ENCODE measurements at places on chromosomes 3 and 15.

GRCh38 chr15:50107591-50108408, 11.2 kb downstream of the ATP8B4 start:
- no peak for DNase-seq

DNA sequence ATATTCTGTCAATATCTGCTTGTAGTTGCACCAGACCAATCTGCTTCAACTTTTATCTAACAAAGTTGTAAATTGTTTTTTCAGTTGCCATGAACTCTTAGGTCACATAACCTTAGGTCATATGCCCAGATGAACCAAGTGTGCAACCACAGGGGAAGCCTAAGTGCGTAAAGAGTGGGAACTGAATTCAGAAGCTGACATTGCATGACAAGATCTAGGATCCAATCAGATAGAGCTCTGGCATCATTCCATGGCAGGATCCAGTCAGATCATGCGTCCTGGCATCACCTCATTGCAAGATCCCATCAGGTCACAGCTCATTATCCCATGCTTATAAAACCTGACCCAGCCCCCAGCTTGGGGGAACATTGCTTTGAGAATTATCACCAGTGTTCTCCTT, 18.9 kb upstream of the IFT57 start:
- DNase-seq: no peak

- no peak for DNase-seq
Observed at GRCh38 chr15:95141486-95141885, 910.1 kb downstream of the MCTP2 start.

DNA sequence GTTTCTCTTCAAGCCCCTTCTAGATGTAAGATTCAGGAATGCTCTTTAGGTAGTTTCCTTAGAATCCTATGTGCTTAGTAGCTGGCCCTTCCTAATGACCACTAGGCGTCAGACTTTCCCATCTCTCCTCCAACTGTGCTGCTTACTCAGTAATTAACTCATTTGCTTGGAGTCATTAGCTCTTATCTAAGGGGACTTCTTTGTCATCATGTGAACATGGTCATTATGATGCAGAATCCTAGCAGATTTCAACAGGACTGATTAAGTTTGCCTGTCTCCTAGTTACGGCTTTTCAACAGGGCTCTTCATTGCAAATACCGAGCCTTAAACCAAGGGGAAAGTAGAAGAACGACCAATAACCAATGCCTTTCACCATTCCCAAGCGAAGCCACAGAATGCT, 46.4 kb downstream of the GJD2 start:
- DNase-seq: no peak

GRCh38 chr15:34304613-34305012, 33.0 kb downstream of the SLC12A6 start:
- DNase-seq: no peak

DNA sequence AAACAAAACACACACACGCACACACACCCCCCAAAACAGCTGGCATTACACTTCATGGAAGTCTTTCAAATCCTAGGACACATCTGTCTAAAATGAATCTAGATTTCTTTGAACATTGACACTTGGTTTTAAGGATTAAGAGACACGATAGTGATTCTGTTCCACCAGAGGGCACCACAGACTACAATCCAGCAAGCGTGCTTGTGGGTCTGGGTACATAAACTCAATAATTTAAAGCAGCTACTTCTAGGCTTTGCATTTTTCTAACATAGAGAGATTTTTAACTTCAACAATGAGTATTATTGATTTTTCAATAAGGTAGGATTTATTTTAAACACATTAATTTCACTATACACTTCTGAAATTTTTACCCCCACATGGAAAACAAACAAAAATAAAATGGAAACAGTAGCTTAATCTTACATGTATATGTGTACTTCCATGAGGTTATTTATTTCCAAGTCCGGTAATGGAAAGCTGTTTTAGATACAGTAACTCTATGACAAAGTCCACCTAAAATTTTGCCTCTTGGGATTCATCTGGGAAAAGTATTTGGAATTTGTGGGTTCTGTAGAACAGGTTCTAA, 564.0 kb upstream of the TGFBR2 start:
- no peak for DNase-seq

GRCh38 chr15:75171408-75171807, 30.3 kb upstream of the C15orf39 start:
- no peak for DNase-seq

DNA sequence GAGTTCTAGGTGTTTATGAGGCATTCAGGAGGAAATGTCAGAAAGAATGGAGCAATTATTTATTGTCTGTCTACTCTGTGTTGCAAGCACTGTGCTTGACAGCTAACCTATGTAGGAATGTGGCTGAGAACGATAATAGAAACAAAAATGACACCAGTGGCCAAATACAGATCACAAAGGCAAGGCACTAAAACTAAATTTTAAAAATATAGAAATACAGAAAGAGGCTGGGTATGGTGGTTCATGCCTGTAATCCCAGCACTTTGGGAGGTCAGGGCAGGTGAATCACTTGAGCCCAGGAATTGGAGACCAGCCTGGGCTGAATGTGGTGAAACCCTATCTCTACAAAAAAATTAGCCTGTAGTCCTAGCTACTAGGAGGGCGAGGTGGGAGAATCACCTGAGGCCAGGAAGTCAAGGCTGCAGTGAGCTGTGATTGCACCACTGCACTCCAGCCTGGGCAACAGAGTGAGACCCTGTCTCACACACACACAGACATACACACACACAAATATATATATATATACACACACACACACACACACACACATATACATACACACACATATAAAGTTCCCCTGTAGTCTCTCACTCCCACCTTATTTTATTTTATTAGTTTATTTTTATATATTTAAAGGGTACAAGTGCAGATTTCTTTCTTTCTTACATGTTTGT, 6.0 kb downstream of the PRKCI start:
- DNase-seq: no peak

DNA sequence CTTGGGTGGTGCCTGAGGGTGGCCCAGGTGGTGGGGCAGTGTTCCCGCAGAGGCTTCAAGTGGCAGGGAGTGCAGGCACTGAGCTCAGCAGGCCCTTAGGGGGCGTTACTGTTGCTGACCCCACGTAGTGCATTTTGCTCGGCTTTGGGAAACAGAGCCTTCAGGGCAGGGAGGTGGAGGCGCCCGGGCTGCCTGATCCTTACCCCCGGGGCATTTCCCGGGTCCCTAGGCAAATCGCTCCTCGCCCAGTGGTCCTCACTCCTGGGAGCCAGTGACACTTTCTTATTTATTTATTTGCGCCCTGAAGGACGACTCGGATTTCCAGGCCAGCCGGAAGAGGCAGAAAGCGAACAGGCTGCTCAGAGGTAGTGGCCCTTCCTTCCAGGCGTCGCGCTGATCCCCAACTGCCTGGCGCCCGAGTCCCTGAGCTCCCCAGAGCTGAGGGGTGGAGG, 10.1 kb upstream of the FOXB1 start:
- no peak for DNase-seq

DNA sequence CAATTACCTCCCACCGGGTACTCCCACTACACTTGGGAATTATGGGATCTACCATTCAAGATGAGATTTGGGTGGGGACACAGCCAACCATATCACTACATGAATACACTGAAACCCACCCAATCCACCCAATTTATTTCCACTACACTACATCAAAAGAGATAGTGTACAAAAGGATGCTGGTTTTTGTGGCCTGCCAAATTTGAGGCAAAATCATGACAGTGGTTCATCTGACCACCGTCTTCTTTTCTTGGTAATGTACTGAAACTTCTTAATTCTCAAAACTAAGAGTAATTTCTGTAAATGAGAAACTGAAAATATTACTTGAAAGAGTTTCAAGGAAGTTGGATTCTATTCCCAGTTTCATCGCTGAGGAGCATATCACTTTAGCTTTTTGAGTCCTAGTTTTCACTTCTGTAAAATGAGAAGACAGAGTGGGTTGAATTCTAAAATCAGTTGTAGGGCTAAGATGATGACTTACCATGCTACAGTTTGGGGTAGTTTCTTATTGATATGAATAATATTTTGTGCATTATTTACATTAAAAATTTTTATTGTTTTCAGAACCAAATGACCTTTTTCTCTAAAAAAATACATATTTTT, 360.4 kb upstream of the CNTN6 start:
- DNase-seq: no peak

GRCh38 chr3:43035801-43036365, 56.8 kb downstream of the GASK1A start:
- DNase-seq: no peak

DNA sequence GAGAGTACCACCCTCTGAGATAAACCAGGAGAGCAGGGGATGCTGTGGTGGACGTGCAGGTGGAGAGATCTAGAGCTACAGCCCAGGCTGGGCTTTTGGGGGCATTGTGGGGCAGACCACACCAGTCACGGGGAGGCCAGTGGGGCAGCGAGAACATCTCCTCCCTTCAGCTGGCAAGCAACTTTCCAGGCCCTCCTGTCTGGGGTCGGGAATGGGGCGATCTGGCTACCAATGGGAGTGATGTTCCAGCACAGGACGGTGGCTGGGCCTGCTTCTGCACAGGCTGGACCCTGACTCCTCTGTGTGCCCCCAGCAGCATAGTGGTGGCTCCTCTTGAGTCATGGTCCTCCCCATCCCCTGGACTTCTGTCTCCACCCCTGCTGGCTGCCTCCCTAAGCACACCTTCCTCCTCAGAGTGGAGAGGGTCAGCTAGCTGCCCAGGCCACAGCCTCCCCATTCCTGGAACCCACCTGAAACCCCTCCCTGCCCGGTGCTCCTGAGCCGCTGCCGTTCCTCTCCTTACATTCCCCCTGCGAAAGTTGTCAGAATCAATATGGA, 16.1 kb downstream of the IRAK2 start:
- DNase-seq: no peak

GRCh38 chr3:62378921-62379320, 5.6 kb upstream of the FEZF2 start:
- DNase-seq: no peak

DNA sequence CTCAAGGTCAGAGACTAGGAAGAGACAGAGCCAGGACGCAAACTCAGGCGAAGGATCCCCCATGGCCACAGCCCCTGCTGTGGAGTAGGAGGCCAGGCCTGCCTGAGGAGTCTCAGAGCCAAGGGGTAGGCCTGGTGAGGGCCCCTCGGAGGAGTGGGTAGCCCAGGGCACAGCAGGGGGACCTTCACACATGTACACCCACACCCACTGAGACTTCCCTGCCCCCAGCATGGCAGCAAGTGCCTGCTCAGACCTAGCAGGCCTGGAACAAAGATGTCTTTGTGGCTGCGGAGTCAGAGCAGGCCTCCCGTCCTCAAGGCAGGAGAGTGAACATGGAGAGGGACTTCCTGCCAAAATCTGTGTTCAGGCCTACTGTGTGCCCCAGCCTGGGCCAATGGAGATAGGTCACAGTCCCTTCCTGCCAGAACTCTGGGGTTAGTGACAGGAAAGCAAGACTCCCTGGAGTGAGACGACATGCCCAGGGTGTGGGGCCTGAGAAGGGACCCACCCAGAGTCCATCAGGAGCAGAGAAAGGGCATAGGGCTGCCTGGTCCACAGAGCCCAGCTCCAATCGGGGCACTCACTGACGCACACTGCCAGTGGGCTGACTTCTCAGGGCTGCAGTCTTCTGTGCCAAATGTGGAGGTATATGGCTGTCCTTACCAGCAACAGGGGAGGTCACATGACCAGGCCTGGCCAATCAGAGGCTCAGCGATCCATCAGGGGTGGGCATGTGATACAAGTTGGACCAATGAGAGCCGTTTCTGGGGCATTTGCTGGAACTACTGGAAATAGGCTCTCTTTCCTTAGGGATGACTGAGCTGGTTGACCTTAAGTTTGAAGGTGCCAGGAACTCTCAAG, 2.3 kb downstream of the GRIP2 start:
- DNase-seq: no peak

- no peak for DNase-seq
Observed at GRCh38 chr3:186534113-186534669, 10.0 kb downstream of the CRYGS start.

DNA sequence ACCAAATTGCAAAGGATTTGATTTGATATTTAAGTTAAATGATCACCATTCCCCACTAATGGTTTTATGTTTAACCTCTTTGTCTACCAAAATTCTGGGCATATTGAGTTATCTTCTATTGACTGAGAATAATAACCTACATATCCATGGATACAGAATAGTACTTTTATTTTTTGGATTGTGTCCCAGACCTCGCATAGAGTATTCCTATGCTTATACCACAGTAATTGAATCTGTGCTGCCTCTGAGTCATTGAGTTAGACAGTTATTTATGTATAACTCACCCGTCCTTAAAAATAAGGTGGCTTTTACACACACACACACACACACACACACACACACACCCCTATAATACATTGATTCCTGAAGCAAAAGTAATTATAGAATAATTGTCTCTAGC, 690.1 kb upstream of the BCHE start:
- no peak for DNase-seq

DNA sequence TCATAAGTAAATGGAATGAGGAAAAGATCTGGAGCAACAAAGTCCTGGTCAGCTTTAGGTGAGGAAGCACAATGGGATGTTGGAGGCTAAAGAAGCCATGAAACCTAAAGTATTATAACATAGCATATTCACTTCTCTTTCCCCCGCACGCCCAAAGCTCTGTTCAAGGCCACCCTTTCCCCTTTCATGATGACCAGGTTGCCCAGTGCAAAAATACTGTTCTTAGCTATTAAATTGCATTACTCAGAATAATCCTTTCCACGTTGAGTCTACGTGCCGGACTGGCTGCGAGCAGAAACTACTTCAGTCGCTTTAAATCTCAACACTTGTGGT, 589 bp upstream of the MAPKBP1 start:
- no peak for DNase-seq

DNA sequence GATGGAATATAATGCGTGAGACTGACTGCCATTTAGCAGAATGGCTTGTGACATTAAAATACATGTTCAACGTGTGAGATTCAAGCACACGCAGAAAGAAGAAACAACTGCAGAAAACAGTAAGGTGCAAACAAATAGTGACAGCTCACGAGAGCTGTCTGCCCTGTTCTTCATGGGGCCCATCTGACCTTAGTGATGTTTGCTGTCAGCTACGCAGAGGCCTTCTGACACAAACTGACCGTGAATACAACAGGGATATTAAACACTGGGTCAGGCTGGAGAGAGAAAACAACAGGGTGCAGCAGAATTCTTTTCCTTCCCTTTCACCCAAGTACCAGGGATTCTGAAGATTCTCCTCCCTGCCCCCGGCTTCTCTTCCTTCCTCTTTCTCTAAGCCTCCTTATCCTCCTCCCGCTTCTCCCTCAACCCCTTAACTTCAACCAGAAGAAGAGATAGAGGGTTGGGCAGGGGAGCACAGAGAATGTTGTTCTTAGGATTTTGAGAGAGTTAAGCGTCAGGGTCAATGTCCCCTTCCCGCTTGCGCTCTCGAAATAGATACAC, 2.1 kb downstream of the TNFAIP8L3 start:
- DNase-seq: no peak

GRCh38 chr3:182668541-182668940, 124.8 kb upstream of the ATP11B start:
- DNase-seq: no peak

DNA sequence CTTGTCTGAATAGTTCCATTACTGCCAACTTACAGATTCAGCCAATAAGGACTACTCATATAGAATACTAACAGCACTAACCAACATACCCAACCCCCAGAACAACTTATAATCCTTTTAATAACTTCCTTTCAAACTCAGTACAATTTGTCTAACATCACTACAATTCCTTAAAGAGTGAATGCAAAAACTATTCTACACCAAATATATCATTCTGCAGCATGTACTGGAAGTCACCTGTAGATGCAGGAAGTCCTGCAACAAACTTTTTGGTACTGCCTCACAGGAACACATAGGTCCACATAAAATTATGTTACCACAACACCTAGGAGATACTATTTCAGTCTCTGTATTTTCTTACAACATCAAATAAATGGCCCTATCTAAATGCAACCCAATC, 2.1 kb downstream of the CCNL1 start:
- no peak for DNase-seq

GRCh38 chr3:128491691-128491940, 1.4 kb downstream of the GATA2 start:
- no peak for DNase-seq

Measured in activated effector memory CD4-positive, alpha-beta T cell treated with Interleukin-2 at 50 U/mL for 16 hours (primary cell).